Umbilical cord (tissue), 2 donors: ENCODE measurements at places on chromosomes 6 and 20.
A peak's percentile ranks its signal among the peaks of the same experiment; 100 is the strongest.

- DNase-seq, result peak; percentile 63
These were observed 304.1 kb downstream of the CDH4 start for GRCh38 chr20:61556111-61556510.

- no peak for DNase-seq
These were observed 393.3 kb downstream of the THBS2 start for GRCh38 chr6:168860341-168860740.

DNA sequence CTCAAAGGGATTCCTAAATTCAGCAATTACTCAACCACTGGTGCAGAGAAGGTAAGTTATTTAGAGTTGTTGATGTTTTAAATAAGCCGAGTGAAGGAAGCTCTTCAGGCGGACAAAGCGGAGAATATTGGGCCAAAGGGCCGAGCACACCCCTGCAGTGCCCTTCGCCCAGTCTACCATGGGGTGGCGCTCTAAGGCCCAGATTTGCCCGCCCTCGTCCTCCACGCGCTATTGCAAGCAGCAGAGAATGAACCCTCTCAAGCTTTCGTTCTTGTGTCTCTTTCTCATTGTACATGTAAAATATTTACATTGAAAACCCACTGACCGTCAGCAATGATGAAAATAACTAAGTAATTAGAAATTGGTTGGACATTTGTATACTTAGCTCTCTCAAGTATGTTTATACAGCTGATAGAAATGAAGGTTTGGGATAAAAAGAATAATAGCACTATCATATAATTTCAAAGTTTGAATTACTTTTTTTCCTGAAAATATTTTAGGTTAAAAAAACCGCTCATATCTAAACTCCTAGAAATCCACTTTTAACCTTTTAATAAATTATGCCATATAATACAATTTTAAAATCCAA lies 195.0 kb upstream of the CEP162 start:
- peak; percentile 57 for DNase-seq

- DNase-seq, result no peak
These were observed 90.5 kb upstream of the HEY2 start for GRCh38 chr6:125658759-125659431.

DNA sequence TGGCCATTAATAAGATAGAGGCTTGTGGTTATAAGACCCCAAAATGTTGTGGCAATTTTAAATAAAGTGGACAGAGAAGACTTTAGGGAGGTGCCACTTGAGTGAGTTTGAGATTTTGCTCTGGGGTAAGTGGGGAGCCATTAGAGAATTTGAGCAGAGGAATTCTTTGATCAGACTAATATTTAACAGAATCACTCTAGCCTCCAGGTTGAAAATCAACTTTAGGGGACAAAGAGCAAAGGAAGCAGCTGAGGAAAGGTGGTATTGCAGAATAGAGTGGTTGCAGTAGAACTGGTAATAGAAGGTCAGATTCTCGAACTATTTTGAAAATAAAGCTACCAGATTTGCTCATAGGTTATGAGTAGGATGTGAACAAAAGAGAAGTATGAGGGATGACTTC lies 50.7 kb upstream of the RNF146 start:
- DNase-seq, result no peak

- no peak for DNase-seq
These were observed 3.6 kb downstream of the ZKSCAN3 start for GRCh38 chr6:28353356-28353755.

DNA sequence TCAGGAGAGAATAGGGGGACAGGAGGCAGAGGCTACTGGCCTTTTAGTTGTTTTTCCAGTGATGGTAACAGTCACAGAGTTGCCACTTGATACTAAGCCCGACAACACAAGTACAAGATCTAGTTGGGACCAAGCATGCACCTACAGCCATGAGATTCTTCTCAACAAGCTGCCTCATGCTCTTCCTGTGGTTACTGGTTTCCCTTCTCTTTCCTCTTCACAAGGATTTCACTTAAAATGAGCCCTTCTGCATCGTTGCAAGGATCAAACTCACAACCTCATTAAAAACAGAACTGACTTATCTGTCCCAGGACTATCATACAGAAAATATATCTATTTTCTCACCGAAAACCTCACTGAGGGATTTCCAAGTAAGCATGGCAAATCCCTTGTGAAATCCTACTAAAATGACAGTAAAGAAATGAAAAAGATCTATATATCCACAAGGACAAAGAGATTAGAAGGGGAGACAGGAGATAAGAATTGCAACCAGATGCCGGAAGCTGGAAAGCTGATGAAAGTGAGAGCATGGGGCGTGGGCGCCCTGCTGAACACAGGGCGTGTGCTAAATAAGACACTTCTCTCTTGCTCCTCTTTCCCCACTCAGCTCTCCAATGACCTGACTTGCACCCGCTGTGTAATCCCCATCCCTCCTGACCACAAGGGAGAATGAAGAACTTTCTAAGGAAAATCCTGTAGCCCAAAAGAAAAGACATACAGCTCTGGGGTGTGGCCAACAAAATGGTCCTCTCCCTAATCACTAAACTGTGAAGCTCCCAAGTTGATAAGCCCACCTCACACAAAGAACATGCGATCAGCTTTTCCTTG lies 13.4 kb downstream of the MTFR2 start:
- peak; percentile 95 for DNase-seq

GRCh38 chr6:142361779-142362750 lies 60.3 kb downstream of the ADGRG6 start:
- DNase-seq, result peak; percentile 82

DNA sequence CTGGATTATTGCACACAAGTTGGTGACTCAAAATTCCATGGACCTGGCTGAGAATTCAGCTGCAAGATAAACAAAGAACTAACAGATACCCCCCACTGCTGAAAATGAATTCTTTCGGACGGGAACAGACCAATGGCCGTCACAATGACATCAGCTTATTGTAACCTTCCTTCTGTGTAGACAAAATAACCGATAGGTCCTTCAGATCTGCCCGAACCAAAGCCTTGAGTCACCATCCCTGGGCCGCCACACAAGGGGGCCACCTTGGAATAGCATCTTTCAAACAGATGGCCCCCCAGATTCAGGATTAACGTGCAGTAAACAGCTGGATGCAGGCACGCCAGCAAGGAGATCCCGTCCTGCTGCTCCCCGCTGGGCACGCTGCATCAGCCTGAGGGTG lies 214.0 kb upstream of the EXOC2 start:
- DNase-seq, result no peak

DNA sequence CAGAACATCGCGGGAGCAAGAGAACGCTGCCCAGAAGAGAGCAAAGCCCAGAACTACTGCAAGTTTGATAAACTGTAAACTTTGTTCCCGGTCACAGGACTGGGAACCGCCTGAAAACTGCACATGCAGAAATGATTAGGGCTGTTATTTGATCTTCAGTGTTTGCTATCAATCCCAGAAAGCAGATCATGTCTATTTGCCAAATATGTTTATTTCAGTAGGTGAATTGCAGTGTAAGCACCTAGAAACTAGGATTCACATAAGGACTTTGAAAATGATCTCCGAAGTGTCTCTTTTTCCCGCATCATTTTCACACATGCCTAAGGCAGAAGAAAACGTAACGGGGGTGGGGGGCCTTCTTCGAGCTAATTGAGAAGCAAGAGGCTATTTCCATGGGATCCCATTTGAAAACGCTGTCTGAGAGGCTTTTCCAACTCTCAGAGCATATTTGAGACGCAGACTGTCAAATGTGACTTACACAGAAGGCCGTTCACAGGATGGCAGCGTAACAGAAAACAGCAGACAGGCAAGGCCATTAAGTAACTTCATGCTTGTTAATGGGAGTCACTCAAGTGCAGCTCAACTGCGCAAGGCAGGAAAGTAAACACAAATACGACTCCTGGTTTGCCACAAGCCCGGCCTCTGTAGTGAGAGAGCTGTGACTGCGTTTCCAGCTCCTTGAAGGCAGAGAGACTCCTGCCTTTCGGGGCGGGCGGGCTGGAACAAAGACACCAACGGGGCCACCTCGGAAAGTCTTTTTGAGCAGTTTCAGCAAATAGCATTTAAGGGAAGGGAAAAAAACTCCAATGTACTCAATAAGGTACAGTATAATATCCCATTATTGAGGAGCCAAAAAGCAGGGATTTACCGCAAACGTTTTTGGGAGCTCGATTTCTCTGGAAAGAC lies 144.7 kb upstream of the ZNF217 start:
- peak; percentile 88 for DNase-seq
